ENCODE measurements at places on chromosomes 12 and 14.
A peak's percentile ranks its signal among the peaks of the same experiment; 100 is the strongest.

DNA sequence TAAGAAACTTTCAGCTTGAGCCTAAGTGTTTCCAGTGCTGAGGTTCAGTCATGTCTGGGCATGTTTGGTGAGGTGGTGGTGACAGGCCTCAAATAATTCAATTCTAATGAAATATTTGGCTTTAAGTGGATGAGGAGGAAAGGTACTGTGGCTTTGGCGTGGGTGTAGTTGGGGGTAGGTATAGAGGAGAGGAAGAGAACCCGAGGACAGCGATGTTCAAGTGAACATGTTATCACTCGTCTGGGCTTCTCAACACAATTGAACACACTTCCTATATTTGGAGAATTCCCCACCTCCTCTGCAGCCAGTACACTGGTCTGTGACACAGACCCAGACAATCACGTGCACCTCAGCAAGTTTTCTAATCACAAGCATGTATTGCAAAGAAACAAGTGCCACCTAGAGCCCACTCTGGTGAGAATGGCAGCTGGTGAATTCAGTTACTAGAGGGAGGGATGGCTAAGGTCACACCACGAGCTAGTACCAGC, 53.0 kb downstream of the IFNG-AS1 start:
- no peak for DNase-seq

- no peak for DNase-seq
Measured at GRCh38 chr12:12665194-12665593, 30.8 kb downstream of the GPR19 start.

GRCh38 chr14:81384900-81385299, 15.2 kb downstream of the STON2 start:
- no peak for DNase-seq

GRCh38 chr14:77377502-77377844, 294 bp downstream of the SAMD15 start:
- no peak for DNase-seq

DNA sequence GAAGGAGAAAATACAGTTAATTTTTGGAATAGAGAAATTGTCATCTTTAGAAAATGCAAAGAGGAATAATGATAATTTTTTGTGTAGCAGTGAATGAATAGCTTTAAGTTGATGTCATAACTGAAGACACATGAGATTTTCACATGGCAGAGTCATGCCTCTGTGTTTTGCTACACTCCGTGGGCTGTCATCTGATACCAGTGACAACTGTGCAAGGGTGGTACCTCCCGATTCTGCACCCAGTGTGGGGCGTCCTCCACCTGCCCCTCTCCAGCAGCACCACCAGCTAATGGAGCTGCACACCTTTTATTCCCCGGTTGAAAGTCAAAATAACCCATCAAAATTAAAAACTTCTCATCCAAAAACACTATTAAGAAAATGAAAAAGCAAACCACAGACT, 47.2 kb downstream of the ANKRD9 start:
- no peak for DNase-seq

DNA sequence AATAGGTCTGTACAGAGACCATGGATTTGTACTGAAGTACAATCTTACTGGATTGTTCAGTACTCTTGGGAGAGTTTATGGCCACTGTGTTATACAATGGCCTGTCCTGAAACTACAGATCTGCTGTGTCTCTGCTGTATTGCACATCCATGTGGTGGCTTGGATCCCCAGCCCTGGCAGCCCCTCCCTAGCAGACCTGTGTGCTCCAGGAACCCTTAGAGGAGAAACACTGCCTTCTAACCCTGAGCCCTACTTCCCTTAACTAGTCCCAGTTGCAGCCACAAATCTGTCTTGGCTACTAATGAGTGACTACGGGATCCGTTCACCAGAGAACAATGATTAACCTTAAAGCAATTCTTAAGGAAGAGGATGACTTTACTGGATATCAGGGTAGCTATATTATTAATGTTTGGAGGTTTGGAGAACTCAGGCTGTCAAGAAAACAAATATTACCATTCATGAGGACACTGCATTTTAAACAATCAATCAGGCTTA, 27.7 kb downstream of the RNF34 start:
- DNase-seq, result no peak

- no peak for DNase-seq
Measured at GRCh38 chr12:34597548-34598351, 575.5 kb downstream of the ALG10 start.

DNA sequence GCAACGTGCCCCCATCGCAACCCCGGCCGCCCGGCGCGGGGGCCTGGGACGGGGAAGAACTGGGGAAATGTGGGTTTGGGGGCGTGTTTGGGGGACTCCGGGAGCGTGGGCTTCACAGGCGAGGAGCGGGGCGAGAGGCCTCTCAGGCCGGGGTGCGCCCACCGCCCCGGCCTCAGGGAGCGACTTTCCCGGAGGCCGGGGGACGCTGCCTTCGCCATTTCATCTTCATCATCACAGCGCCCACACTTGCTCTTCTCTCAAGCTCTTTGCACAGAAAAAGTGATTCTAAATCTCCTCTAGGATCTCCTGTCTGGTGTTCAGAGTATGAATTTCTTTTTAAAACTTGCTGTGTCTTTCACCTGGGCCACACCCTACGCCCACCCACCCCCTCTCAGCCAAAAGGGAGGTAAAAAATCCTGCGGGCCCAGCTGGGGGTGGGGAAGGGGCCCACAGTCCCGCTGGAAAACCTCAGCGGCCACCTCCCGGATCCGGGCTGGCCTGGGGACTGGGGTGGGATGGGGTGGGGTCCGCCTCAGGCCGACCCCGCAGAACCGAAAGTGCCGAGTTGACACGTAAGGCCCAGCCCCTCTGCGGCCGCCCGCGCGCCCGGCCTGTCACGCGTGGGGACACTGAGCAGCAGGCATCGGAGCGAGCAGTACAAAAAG, 7.4 kb downstream of the CDKN1B start:
- DNase-seq, result no peak

GRCh38 chr12:65858831-65859230, 34.5 kb downstream of the HMGA2 start:
- DNase-seq, result no peak

GRCh38 chr14:100201701-100202100, 37.2 kb upstream of the YY1 start:
- DNase-seq, result no peak

DNA sequence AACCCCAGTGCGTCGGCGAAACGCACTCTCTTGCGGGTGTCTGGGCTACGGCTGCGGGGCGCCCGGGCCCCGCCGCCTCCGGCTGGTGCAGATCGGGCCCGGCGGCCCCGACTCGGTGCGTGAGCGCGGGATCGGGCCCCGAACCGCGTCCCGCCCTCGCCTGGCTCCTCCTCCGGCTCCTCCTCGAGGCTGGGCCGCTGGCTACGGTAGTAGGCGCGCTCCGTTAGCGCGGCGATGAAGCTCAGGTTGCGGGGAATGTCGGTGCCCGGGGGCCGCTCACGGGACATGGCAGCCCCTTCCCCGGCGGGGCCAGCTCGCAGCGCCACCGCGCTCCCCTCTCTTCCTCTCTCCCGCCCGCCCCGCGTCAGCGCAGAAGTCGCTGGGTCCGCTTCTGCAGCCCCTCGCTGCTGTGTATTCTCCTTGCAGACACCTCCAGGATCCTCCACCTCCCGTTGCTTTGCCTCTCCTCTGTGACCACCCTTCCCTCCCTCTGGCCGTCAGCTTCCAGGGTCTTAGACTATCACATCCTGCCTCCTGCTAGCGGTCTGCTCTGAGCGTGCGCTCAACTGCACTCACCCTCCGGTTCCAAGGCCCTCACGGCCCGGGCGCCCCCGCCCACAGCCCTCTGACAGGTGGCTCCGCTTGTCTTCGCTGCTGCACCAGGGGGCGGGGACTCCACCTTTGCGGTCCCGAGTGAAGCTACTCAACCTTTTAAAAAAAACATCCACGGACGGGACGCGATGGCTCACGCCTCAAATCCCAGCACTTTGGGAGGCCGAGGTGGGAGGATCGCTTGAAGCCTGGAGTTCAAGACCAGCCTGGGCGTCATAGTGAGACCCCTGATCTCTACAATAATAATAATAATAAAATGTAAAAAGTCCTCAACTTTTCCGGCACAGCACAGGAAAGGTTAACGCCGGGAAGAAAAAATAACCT, at the start of gene PPP1R3E:
Gene PPP1R3E, minus strand, starts transcription at position 570 of the 936 bp plus-strand sequence. Its CDS starts 283 bp downstream, at position 287.
- DNase-seq, result peak; percentile 78

DNA sequence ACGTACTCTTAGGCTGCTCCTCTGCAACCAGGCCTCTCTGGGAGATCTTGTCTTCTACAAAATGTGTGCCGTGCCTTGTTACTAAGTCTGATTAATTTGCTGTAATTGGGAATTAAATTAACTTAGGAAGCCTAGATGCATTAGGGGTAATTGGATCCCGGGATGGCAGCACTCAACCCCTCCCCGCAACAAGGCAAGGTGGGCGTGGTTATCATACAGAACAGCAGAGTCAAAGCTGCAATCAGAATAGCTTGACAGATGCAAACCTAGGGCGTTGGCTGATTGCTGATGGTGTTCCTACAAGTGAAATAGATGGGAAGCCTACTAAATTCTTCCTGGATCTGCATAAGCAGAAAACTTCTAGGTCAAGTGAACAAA, 34.5 kb upstream of the NFYB start:
- no peak for DNase-seq

GRCh38 chr12:87861791-87862190, 167.4 kb downstream of the C12orf50 start:
- DNase-seq, result no peak

- DNase-seq, result no peak
Measured at GRCh38 chr12:55008944-55009585, 10.7 kb upstream of the NEUROD4 start.

- no peak for DNase-seq
Measured at GRCh38 chr14:56888274-56888673, 78.0 kb upstream of the OTX2 start.

- DNase-seq, result no peak
Measured at GRCh38 chr12:61536117-61536516, 724.1 kb upstream of the USP15 start.

GRCh38 chr14:81313200-81313599, 86.9 kb downstream of the STON2 start:
- DNase-seq, result no peak

DNA sequence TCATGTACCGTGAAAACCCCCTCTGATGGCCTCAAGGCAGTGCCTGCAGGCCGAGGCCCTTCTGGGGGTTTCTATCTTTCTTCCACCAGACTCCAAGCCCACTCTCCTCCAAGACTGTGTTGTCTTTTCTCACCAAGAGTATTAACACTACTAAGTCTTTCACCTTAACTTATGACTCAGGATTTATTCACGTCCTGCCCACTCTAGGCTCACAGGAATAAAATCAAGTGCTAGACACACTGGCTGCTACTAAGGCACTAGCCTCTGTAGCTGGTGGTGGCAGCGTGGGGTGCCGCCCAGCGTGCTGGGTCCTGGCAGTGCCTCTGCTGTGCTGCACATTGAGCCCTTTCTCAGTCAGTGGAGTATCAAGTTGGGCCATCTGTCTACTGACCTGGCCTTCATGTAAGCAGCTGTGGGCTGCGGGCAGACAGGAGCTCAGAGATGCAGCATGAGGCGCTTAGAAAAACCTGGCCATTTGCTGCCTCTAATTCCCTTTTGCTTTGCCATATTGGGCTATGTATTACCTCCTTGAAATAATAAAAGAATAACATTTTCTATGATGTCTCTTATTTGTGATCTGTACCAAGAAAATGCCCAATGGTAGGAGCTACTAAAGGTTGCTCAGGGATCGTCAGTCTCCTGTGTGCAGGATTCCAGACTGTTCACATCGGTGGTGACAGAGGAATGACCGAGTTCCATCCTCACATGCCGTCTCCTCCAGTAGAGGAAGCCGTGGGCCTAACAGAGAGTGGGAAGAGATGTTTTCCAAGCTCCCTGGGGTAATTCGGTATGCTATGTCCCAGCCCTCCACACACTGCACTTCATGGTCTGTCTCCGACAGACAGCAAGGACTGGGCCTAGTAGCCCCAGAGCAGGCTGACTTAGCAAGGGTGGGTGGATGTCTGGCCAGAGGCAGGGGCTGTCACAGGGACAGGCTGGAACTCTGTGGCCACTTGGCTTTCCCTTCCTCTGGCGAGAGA, 39.9 kb downstream of the MAX start:
- DNase-seq, result no peak

GRCh38 chr12:16828891-16829290, 222.9 kb upstream of the LMO3 start:
- DNase-seq, result no peak

GRCh38 chr14:23414254-23414653, 6.2 kb upstream of the MYH6 start:
- no peak for DNase-seq

DNA sequence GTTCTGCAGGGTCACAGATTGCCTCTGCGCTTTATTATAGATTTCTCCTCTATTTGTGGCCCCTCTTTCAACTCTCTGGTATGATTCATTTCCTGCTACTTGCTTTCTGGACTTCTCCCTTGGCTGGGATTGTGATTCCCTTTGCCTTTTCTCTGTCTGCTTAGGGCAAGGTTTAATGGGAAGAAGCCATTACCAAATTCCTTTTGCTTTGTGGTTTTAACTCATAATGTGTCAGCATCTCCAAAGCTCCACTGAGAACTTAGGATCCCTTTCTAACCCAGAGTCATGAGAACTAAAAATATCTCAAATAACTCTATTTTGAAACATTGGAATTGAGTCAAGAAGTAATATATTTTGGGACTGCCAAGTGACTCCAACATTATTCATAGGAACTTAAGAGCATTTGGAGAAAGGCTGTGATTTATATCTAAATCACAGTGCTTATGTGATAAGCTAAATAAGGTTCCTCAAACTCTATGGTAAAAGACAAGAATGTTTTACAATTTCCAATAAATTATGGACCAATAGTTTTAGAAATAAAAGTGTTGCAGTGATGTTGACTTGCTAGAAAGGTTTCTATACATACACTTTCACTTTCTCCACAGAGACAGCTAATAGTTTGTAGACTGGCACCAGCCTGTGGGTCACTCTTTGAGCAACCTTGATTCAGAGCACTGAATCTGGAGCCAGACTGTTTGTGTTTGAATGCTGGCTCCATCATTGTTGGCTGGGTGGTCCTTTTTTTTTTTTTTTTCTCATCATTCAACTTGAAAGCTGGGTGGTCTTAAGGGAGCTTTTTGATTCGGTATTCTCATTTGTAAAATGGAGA, 93.9 kb downstream of the DACT1 start:
- DNase-seq, result no peak

- DNase-seq, result no peak
Measured at GRCh38 chr14:32552766-32553165, 223.7 kb downstream of the AKAP6 start.

GRCh38 chr12:21823581-21823980, 49.1 kb upstream of the KCNJ8 start:
- DNase-seq, result no peak

GRCh38 chr12:34599530-34600513, 577.5 kb downstream of the ALG10 start:
- DNase-seq, result no peak

GRCh38 chr14:77580964-77581505, 35.4 kb downstream of the SPTLC2 start:
- no peak for DNase-seq
